ENCODE measurements at places on chromosomes 13 and 19.
A peak's percentile ranks its signal among the peaks of the same experiment; 100 is the strongest.

DNA sequence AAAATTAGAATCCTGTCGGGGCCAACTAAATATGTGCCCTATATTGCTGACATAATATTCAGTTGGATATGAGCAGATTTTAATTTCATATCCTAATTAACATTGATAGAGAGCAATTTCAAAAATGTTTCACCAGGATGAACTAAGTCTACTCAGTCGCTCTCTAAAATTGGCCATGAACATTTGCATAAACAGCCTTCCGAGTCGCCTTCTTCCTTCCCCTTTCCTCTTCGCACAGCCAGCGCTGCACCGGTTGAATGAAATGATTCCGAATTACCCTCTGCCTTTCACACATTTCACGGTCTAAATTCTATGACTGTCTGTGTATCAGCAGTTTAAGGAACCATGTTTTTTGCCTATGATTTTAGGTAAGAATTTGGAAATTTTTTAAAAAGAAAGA is 413.7 kb downstream of the LIG4 start:
- no peak for DNase-seq

DNA sequence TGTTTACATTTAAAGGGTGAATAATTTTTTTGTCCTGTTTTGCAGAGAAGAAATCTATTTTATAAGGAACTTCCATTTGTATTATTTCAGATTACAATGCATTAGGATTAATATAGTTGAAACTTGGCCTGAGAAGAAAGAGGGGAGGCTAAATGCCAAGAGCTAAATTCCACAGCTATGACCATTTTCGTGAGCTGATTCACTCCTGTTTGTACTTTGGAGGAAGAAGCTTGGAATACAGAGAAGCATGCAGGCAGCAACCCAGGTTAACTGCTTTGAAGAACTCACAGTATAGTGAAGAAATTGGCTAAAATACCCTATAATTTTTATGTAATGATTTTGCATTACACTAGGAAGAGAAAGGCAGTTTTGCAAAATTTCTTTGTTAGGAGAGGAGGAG is 309.4 kb upstream of the KLF12 start:
- peak; percentile 87 for DNase-seq

- no peak for DNase-seq
Measured at GRCh38 chr13:40143106-40143505, 487.6 kb downstream of the COG6 start.

DNA sequence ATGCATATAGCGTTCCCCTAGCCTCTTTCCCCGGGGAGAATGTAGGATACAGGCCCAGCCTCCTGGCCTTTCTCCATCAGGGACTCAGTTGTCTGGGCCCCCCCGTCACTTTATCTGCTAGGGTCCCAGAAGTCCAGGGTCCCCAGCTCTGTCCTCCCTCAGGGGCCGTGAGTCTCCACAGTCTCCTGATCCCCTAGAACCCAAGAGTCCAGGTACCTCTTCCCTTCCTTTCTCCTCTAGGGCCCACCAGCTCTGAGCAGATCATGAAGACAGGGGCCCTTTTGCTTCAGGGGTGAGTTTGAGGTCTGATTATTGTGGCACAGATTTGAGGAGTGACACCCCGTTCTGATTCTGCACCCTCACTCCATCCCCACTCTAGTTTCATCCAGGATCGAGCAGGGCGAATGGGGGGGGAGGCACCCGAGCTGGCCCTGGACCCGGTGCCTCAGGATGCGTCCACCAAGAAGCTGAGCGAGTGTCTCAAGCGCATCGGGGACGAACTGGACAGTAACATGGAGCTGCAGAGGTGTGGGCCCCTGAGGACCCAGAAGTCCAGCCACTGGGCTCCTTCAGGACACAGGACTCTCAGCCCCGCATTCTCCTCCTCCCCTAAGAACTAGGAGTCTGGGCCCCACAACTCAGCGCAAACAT is 758 bp downstream of the BAX start:
- DNase-seq: no peak

- DNase-seq: no peak
Measured at GRCh38 chr19:5334824-5335500, 5.7 kb downstream of the PTPRS start.

DNA sequence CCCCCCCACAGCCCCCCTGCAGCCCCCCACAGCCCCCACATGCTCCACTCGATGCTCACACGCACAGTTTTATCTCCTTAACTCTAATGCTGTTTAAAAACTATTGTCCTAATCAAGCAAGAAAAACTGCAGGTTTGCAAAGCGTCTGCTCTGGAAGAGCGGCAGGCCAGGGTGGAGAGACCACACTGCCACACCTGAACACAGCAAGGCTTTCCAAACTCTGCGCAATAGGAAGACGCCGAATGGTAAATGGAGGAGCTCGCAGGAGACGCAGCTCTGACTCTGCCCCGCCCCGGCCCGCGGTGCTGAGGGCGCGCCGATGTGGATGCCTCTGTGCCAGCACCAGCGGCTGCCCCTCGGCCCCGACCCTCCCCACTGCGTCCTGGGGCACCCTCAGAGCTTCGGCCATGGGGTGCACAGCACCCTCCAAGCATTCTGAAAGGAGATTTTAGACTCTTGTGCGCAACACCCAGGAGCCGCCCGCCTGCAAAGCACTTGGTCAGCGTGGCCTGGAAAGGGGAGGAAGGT is 32.4 kb downstream of the RASA3 start:
- DNase-seq: peak; percentile 53

DNA sequence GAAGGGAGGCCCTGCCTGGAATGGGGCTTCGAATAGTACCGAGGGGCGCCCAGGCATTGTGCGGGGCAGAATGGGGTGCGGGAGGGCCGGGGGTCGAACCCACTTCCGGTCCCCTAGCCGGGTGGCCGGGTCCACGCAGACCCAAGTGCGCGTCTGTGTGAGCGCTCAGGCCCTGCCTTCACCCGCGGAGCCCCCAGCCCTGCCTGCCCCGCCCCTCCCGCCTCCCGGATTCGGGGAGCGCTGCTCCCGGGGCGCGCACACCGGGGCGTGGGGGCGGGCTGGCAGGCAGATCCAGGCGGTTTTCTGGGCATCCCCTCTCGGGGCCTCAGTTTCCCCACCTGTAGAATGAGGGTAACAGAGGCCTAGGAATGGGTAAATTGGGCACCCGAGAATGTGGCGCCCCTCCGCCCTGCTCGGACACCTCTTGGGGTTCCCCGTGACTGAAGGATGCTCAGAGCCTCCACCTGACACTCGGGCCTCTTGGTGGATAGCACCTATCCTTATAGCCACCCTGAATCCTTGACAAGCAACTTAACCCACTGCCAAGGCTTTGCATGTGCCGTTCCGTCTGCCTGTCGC is 682 bp downstream of the PIK3R2 start:
- no peak for DNase-seq

DNA sequence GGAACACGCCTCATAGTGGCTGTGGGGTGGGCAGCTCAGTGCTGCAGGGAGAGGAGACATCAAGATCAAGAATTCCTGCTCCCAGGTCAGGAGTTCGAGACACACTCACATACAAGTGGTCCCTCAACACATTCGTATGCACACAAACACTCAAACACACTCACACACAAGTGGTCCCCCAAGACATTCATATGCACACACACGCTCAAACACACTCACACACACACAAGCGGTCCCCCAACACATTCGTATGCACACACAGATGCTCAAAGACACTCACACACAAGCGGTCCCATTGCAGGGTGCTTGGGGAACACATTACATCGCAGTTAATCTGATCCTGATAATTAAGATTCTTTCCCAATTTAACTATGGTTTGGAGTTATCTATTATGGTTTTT is 28.2 kb downstream of the FCGBP start:
- DNase-seq: no peak

- DNase-seq: peak; percentile 58
Measured at GRCh38 chr13:110359840-110360301, 52.8 kb downstream of the COL4A2 start.

GRCh38 chr13:46278474-46278873 is 66.7 kb downstream of the LRRC63 start:
- DNase-seq: no peak

All from astrocyte (in vitro differentiated cells and primary cell).